ENCODE measurements at places on chromosomes 6 and 20.

DNA sequence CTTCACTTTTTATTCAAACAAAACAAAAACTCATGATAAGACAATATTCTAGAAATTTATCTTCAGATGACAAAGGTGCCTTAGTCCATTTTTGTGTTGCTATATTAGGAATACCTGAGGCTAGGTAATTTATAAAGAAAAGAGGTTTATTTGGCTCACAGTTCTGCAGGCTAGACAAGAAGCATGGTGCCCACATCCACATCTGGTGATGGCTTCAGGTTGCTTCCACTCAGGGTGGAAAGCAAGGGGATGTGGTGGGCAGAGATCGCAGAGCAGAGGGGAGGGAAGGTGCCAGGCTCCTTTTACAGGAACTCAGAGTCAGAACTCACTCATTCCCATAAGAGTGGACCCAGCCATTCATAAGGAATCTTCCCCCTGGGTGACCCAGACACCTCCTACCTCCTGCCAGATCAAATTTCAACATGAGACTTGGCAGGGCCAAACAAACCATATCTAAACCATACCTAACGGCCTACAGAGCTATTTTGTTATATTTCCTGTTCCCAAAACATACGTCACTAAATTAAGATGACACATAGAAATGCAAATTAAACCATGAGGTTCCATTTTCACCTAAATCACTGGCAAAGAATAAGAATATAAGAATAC is 26.4 kb downstream of the ABHD12 start:
- no peak for DNase-seq

DNA sequence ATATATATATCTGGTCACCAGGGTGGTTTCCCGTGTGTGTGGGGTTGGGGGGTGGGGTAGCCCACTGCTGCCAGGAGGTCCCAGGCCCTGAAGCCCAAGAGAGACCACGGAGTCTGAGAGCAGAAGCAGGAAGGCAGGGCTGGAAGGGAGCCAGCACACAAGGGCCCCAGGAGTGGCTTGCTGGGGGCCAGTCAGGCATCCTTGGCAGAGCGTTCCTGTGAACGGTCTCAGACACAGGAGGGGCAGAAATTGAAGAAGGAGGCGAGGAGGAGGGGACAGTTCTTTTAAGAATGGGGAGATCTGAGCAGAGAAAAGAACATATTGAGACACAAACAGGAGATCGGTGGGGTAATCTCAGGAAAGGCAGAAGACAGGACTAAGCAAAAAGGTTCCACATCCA is 1.9 kb upstream of the EBF4 start:
- no peak for DNase-seq

DNA sequence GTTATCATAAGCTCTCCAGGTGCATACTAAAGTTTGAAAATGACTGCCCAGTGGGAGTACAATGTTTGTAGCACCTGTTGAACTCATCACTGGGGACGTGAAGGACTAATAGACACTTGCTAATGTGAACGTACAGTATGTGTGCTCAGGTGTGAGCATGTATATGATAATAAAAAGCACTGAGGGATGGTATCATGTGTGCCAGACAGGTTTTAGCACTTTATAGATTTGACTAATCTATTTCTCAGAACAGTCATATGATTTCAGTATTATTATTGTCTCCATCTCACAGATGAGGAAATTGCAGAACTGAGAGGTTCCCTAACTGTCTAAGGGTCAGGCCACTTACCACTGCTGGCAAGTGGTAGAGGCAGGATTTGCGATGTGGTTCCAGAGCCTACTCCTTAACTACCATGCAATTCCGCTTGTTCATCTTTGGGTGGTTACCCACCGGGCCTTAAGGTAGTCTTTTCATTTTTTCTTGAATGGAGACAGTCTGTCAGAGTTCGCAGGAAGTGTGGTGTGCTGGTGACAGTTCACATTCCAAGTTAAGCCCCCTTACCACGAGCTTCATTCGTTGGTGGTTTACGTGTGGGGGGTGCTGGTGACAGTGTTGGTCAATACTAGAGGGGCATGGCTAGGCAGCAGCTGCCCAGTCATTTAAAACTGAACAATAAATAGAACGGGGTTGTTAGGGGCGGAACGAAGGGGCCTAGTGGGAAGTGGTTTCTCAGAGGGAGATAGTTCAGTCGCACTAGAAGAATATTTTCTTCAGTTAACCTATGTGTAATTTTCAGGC is 46.8 kb downstream of the RREB1 start:
- DNase-seq = no peak

GRCh38 chr6:13927203-13927602 is 2.5 kb downstream of the RNF182 start:
- DNase-seq = no peak

DNA sequence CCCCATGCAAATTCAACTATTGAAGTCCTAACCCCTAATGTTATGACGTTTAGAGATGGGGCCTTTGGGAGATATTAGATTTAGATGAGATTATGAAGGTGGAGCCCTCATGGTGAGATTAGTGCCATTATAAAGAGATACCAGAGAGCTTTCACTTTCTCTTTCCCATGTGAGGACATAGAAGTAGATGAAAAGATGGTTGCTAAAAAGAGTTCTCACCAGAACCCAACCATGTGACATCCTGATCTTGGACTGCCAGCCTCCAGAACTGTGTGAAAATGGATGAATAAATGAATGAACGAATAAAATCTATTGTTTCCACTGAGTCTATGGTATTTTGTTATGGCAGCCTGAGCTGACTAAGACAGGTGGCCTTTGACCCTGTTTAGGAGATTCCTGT is 50.6 kb upstream of the FBXO30 start:
- DNase-seq = no peak

DNA sequence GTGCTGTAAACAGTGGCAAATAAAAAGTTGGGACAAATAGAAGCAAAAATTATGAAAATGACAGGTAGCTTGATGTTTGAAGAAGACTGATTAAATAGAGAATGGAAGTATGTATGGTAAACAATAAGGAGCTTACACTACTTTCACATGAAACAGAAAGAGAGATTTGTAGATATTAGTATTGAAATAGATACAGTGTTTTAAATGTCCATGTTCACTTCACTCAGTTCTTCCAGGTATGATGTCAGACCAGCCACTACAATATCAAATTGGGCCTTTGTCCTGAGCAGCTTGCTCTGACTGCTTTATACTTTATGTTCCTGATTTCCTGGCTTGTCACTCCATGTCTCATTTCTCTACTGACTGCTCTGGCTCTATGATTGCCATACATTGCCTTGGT is 107.5 kb downstream of the CENPW start:
- no peak for DNase-seq

DNA sequence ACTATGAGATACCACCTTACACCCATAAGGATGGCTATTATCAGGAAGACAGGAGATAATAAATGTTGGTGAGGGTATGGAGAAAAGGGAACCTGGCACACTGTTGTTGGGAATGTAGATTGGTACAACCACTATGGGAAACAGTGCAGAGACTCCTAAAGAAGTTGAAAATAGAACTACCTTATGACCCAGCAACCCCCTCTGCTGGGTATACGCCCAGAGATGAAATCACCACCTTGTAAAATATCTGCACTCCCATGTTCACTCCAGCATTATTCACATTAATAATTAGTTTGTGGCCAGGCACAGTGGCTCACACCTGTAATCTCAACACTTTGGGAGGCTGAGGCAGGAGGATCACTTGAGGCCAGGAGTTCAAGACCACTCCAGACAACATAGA is 26.8 kb downstream of the ZBTB9 start:
- DNase-seq = peak; percentile 3

GRCh38 chr20:41627001-41627495 is 8.9 kb upstream of the CHD6 start:
- peak; percentile 14 for DNase-seq

DNA sequence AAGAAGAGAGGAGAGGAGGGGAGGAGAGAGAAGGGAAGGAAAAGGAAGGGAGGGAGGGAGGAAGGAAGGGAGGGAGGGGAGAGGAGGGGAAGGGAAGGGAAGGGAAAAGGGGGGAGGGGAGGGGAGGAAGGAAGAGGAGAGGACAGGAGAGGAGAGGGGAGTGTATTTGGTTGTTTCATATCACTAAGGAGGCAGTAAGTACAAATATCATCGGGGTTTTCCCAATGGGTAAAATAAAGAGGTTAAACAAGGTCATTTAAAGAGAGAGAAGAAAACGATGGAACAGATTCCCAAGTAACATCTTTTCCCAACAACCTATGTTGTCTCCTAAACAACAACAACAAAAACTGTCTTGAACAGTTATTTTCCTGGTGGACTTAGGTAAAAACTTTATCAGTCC is 43.6 kb downstream of the MBOAT1 start:
- no peak for DNase-seq

GRCh38 chr6:115691433-115691832 is 369.3 kb downstream of the FRK start:
- no peak for DNase-seq
